ENCODE measurements at places on chromosomes 2 and 18. TPM values are rescaled to one million over a fixed set of nuclear protein-coding genes. Genes with fewer than 3 reads are reported as not detected.

SIX3 gene
- 0.22 TPM for total RNA-seq

GRCh38 chr18:46555724-46556123 is 101.3 kb downstream of the LOXHD1 start:
- DNase-seq = no peak

GRCh38 chr2:68755071-68755470 is 20.5 kb downstream of the ARHGAP25 start:
- no peak for DNase-seq

DNA sequence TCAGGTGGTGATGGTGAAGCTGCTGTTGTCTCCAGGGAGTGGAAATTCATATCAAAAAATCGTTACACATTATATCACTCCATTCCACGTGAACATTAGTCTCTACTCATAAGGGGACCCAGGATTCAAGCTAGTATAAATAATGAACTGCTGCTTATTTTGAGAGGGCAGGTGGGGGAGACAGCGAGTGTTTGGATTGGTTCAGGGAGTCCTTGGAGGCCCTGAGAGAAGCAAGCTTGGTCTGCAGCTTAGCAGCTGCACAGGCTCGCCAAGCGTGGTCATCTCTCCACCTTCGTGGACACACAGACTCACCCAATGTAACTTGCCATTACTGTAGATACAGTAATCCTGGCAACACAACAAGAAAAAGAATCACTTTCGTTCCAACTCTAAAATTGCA is 177.6 kb downstream of the ZNF521 start:
- DNase-seq = no peak

GRCh38 chr18:59960272-59960671 is 60.5 kb downstream of the PMAIP1 start:
- DNase-seq = no peak

GRCh38 chr18:28071199-28071598 is 105.7 kb downstream of the CDH2 start:
- DNase-seq = no peak

DNA sequence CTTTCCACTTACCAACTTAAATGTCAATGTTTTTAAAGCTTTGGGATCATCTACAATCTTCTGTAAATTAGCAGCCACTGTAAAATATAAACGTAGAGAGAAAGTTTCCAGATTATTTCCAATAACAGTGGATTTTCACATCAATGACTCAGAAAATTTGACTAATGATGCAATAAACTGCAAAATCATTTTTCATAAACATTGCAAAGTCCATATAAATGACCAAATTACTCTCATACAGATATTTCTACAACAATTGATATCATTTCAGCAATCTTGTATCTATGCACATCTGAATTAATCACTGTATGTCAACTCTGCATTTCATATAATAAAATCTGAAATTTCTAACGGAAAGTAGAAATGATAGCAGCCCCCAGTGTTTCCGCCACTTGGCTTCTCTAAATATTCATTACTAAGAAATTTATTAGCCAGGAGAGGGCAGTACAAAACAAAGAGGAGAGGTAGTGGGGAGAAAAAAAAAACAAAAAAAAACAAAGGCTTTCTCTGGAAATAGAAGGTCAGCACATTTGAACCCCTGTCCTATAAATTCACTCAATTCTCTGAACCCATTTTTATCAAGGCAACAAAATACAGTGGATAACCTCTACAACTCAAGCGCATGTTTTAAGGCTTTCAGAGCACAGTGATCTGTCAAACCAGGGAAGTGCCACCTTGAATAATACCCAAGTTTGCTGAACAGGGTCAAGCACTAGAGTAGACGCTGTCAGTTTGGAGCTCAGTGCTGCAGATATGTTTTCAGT is 282.6 kb downstream of the STK39 start:
- DNase-seq = no peak

DNA sequence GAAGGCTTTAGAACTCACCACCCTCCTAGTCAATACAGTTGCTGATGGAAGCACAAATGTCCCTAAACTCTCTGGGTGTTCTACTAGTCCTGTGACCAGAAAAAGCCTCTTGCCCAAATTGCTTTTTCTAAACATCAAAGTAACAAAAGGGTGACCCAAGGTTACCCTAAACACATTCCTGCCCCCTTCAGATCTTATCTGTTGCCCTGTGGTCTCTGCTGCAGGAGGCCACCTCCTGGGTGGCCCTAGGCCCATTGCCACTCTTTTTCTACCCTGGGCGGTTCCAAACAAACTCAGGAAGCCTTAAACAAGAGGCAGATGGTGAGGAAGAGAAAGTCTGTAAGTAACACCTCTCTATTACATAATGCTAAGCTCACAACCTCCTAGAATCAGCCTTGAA is 3.3 kb downstream of the RNF152 start:
- no peak for DNase-seq

PRKAG3 gene
- not detected for total RNA-seq

DNA sequence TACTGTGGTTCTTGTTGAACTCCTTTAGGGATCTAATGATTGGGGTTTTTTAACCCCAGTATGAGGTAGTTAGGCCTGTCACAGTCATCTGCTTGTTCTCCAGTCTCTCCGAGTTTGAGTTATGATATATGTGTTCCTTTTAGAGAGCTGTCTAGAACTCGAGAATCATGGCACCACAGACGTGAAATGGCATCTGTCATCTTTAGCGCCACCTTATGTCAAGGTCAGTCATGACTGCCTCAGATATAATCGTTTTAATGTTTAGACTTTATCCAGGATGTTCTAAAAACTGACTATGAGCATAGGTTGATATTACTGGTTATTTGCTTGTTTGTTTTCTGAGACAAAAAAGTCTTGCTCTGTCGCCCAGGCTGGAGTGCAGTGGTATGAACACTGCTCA is 112.2 kb downstream of the CEP192 start:
- DNase-seq = no peak

DNA sequence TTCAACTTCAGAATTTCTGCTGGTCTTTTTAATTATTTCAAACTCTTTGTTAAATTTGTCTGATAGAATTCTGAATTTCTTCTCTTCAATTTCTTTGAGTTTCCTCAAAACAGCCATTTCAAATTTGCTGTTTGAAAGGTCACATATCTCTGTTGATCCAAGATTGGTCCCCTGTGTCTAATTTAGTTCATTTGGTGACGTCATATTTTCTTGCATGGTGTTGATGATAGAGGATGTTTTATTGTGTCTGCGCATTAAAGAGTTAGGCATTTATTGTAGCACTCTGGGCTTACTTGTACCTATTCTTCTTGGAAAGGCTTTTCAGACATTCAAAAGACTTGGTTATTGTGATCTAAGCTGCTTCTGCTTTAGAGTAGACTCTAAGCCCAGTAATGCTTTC is 698.4 kb upstream of the LRRTM1 start:
- no peak for DNase-seq

DNA sequence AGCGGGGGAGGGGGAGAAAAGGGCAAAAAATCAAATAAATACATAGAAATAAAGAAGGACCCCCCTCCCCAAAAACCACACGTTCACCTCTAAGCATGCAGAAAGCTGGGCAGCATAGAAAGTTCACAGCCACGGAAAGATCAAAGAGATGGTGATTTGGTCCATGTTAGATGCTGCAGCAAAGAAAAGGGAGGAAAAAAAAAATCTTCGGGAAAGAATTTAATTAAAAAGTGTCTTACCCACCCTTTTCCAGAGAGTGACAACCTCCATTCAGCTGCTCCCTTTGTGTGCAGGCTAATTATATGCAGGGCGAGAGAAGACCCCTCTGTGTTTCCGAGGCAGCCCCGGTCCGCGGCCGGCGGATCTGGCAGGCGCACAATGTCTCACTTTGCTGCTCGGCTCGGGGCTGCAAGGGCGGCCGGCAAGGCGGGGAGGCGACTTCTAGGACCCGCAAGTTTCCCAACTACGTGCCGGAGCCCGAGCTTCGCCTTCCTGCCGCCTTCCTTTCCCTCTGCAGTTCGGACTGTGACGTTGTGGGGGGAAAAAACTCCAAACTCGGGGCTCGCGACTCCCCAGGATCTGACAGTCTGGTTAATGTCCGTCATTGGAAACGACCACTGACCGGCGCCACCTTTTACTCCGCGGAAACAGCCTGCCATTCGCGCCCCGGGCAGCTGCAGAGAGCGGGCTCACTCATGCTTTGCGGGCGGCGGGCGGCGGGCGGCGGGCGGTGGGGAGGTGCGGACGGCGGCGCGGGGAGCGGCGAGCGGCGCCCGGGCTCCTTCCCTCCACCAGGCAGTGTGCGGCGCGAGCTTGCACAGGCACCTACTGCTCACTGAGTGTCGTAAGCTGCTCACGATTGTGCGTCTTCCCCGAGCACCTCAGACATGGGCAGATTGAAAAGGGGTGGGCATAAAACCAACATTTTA is at the start of gene LRRTM1:
TSS of gene LRRTM1 (minus strand) at position 844 of the 929 bp plus-strand sequence. CDS start 933 bp downstream, outside the sequence.
- no peak for DNase-seq

GMPPA gene
- 40.6 TPM for total RNA-seq

DNA sequence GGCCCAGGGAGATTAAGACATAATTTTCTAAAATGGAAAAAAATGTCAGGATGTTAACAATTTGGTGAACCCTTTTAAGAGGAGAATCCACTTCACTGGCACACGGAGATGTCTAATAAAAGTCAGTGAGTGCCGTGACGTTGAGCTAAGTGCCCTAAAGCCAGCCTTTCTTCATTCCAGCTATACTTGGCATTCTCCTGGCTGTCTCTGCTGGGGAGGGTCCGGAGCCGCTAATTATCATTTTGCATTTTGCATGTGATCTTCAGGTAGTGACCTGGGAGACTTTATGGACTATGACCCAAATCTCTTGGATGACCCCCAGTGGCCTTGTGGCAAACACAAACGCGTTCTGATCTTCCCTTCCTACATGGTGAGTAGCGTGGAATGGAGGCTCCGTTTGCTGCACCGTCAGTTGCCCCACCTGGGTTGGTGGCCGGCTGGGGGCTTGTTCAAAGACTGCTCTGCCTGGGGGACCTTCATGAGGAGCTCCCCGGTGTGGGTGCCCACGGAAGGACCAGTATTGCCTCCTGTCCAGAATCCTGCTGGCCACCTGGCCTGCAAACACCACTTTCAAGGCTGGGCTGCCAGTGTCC is 101.7 kb downstream of the CABLES1 start:
- DNase-seq = no peak

DNA sequence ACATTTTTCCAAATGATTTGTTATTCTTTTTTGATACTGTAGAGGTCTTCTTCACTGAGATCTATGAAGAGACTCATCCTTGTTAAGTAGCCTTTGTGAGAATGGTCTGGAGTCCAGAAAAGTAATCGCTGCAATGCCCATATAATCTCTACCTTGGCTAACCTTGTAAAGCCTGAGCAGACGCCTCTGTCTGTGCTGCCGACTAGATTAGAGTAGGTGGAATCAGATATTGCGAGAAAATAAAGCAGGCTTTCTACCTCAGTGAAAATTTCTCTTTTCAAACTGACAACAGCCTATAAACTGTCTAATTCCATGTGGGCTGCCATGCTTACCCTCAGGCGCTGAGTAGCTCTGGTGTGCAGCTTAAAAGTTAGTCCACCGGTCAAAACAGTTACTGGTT is 17.5 kb upstream of the CERS6 start:
- no peak for DNase-seq

RAX gene
- not detected for total RNA-seq

TRIP12 gene
- total RNA-seq = 51.5 TPM

GRCh38 chr2:54635554-54636152 is 87.8 kb upstream of the EML6 start:
- no peak for DNase-seq

SPP2 gene
- total RNA-seq = not detected

- no peak for DNase-seq
Observed at GRCh38 chr2:237083026-237083425, 2.7 kb upstream of the COPS8 start.

DNA sequence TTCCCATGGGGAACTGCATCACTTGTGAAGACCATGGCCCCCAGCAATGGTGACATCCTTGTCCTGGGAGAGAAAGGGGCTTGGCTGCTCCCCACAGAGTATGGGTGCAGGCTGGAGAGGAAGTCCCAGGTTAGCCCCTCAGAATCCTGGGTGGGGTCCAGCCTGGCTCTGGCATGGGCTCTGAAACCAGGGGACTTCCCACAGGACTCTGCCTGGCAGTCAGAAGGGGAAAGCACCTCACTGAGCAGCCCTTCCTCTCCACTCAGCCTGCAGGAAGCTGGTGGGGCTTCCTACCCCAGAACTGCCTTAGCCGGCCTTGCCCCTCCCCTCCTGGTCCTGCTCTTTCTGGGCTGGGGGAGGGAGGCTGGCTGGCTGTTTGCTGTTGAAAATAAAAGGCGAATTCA is 3.7 kb downstream of the NEURL3 start:
- DNase-seq = no peak

- no peak for DNase-seq
Observed at GRCh38 chr2:151849413-151850010, 21.3 kb upstream of the ARL5A start.

Measured in pancreas (tissue), 10 donors.